T-helper 9 cell (primary cell): ENCODE measurements at places on chromosomes 6 and 20.

DNA sequence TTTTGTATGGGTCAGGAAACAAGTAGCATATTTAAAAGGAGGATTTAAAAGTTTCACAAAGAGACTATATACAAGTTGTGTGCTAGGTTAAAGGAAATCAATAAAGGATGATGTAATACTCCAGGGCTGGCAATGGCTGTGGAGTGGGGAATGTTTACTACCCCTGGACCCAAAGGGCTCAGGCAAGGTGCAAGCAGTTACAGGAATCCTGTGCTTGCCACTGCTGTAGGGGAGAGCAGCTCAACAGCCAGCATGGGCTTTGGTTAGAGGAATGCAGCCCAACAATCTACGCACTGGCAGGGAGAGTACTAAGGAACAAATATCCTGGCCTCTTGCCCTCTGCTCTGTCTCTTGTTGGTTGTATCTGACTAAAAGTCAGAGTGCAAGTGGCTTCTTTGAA lies 1642.2 kb downstream of the KHDRBS2 start:
- DNase-seq: no peak

DNA sequence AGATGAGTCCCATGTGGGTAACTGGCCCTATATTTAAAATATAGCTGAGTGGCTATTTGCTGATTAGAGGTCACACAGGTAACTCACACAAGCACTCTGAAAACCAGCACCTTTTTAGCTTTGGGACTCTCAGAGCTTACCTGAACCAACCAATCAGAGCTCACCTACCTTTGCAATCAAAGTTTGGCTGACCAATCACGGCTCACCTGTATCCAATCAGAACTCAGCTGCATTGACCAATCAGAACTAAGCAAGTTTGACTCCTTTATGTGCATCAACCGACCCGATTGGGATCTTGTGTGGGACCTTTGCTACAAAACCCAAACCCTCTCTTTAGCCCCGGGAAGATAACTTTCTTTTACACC lies 106.8 kb upstream of the NXT1 start:
- DNase-seq: no peak

DNA sequence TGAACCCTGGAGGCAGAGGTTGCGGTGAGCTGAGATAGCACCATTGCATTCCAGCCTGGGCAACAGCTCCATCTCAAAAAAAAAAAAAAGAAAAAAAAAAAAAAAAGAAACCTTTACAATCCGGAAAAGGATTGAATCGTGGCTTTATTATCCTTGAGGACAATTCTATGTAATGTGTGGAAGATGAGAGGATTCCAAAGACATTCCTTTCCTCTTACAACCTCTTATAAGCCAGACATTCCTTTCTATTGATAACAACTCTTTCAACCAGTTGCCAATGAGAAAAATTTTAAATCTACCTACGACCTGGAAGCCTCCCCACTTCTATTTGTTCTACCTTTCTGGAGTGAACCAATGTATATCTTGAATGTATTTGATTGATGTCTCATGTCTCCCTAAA lies 91.2 kb upstream of the EEF1E1 start:
- DNase-seq: no peak

GRCh38 chr20:9507544-9508239 lies 6.7 kb upstream of the LAMP5 start:
- DNase-seq: no peak

DNA sequence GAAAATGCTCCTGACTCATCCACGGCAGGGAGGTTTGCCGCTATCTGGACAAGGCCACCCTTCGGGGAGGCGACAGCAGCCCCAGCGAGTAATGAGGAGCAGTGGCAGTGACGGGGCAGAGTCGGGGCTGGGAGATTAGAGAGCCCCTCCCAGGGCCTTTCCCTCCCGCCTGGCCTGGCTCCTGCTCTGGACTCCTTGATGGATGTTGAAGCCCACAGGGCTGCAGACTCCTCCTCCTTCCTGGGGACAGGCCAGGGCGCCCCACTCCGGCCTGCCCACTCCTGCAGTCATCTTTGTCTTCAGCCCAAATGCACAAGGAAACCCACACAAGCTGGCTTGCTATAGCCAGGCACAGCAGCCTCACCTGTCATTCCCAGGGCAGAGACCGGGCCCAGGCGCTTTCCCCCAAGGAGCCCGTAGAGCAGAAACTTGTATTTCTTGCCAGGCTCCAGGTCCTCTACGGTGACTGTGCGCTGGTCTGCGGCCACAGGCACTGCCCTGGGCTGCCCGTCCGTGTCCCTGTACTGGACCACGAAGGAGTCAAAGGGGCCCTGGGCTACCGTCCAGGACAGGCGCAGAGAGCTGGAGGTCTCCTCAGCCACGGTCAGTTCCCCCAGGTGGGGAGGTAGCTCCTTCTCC lies 7.7 kb downstream of the CYP21A2 start:
- DNase-seq: no peak

DNA sequence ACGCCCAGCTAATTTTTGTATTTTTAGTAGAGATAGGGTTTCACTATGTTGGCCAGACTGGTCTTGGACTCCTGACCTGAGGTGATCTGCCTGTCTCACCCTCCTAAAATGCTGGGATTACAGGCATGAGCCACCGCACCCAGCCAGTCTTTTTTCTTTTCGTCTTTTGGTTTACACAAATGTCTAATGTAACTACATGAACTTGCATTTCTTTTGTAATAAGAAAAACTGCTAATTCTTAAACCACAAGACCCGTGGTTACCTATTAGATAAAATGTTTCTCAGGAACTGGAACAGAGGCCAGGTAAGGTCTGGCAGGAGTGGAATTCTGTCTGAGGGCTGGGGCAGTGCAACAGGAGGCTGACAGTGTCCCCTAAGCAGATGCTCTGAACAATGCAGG lies 32.7 kb upstream of the GSTA3 start:
- no peak for DNase-seq

DNA sequence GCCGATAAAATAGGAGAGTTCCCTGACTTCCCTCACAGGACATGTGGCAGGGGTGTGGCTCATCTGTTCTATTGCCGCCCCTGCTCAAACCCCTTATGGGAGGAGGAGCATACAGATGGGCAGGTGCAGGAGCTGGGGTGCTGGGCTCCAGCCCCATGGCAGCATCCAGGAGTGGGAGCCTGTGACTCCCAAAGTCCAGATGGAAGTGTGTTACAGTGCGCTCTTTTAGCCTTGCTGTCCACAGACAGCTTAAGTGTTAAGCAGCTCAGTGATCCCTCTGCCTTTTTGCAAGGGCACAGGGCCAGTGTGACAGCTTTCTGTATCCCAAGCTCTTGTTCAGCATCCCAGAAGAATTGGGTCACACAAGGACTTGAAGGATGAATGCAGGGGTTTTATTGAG lies 212.3 kb upstream of the MYLIP start:
- no peak for DNase-seq

DNA sequence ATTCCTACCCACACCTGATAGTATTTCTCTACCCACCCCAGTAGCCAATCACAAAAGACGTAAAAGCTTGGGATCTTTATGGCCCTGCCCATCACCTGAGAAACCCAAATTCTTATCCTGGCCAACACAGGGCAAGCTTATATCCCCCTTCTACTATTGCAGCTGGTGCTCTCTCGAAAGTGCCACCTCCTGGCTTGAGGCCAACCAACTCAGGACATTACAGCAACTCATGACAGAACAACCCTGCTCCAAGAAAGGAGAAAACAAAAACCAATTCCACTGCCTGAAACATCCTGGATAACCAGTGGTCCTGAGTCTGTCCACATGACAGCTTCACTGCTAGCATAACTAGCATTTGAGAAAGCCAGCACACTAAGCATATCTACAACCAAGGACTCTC lies 97.9 kb downstream of the CFAP61 start:
- DNase-seq: no peak

- DNase-seq: no peak
Observed at GRCh38 chr6:152404086-152404857, 232.9 kb downstream of the SYNE1 start.

GRCh38 chr20:37384683-37385174 lies 38.8 kb downstream of the SRC start:
- DNase-seq: peak; percentile 74

DNA sequence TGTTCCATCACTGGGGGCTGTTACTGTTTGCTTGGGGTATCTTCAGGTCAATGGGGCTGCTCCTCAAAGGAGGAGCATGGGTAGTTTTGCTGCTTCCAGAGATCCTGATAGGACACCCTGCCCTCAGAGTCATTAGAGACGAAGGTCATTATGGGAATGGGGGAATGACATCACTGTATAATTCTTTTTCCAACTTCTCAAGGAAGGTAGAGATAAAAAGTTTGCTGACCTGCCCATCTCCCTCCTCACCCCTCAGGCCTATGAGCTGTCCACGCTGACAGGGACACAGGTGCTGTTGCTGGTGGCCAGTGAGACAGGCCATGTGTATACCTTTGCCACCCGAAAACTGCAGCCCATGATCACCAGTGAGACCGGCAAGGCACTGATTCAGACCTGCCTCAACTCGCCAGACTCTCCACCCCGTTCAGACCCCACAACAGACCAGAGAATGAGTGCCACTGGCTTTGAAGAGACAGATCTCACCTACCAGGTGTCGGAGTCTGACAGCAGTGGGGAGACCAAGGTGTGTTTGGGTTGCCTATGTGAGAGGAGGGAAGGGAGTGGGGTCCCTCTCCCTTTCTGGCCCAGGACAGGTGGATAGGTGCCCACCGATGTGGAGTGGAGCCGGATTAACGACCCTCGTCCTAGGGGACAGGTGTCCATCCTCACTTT lies 2.7 kb downstream of the SRF start:
- DNase-seq: no peak

- DNase-seq: no peak
Observed at GRCh38 chr20:35303382-35303734, 11.1 kb upstream of the FAM83C start.

DNA sequence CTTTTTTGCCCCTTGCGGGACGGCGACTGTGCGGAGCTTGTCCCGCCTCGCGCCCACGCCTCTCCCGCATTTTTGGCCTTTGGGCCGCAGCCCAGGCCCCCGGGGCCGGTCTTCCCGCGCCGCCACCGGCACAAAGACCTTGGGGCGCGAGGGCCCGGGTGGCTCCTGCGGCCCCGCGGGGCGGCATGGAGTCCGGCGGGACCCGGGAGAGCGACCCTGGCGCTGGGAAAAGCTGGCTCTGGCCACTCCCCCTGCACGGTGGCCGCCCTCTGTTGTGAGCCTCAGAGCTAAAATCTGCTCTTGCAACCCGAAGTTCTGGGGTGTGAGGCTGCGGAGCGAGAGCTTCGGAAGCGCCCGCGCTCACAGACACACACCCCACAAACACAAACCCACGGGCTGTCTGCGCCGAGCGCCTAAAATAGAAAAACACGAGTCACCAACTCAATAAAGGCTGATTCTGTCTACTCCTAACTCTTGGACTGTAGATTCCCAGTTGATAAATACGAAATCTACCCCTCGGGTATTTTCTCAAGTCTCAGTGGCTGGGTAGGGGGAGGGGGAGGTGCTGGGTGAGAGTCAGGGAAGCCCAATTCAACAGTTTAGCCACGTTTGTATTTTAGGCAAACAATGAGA lies 496 bp upstream of the BEND3 start:
- no peak for DNase-seq

DNA sequence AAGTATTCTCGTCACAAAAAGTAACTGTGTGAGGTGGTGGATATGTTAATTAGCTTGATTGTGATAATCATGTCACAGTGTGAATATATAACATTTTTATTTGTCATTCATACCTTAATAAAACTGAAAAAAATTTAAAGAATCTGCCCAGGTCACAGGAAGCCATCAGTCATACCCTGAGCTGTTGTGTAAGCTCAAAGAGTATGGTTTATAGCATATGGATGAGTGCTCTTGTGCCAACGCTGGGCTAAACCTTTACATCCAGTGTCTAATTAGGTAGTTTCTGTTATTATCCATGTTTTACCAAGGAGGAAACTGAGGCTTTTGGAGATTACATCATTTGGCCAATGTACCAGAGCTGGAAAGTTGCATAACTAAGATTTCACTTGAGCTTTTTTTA lies 11.4 kb downstream of the PKIG start:
- no peak for DNase-seq

DNA sequence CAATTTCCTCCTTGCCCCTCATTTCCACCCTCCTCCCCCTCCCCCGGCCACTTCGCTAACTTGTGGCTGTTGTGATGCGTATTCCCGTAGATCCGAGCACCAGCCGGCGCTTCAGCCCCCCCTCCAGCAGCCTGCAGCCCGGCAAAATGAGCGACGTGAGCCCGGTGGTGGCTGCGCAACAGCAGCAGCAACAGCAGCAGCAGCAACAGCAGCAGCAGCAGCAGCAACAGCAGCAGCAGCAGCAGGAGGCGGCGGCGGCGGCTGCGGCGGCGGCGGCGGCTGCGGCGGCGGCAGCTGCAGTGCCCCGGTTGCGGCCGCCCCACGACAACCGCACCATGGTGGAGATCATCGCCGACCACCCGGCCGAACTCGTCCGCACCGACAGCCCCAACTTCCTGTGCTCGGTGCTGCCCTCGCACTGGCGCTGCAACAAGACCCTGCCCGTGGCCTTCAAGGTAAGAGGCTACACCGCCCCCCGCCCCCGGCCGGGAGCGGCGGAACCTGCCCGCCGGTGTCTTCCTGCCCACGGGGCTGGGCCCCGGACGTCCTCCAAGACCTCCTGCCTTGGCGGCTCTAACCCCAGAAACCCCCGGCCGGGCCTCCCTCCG lies 44.9 kb upstream of the SUPT3H start:
- peak; percentile 57 for DNase-seq

DNA sequence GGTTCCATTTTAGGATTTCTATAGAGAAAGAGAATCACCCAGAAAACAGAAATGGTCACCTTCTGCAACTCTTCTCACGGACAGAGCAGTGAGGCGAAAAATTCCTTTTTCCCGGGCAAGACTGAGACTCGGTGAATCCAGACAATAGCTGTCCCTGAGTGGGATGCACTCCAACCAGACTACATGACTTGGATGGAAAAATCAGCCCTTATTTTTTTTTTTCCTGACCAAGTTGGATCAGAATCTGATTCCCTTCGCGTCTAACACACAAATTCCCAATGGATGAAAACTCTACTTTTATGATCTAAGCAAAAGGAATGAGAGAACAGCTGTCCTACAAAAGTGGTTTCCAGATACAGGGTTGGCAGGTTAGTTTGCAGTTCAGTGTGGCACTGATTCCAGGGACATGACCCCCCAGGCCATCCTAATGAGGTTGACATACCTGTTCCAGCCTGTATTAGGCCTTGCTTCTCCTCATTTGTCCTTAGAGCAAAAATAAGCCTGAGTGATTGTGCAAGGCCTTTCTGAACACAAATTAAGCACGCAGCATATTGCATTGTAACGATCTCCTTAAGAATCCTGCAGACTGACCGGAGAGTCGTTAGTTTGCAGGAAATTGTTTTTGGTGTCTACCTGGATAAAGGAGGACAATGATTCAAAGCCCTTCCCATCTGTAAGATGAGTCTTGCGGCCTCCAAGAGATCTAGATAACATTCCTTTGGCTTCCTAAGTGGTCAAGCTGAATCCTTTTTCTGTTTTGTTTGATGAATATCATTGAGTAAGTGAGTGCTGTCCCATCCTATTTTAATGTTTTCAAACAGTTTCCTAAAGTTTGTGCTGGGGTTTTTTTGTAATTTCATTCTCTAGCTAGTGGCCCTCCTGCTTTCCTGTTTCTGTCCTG lies 1.5 kb upstream of the NEDD9 start:
- no peak for DNase-seq

- DNase-seq: no peak
Observed at GRCh38 chr20:3681931-3682781, at the start of gene ADAM33. ADAM33 (minus strand) TSS chr20:3682010; CDS start chr20:3682004, 6 bp downstream.
